Activated CD8-positive, alpha-beta T cell treated with anti-CD3 and anti-CD28 coated beads for 36 hours (primary cell): ENCODE measurements at places on chromosomes 2 and 18. TPM values are rescaled to one million over a fixed set of nuclear protein-coding genes. Genes with fewer than 3 reads are reported as not detected.

The NAT8 gene
- total RNA-seq = not detected

The EHBP1 gene
- total RNA-seq = 24.3 TPM

The ANKRD44 gene
- total RNA-seq = 131 TPM

The HOXD1 gene
- total RNA-seq = not detected

DNA sequence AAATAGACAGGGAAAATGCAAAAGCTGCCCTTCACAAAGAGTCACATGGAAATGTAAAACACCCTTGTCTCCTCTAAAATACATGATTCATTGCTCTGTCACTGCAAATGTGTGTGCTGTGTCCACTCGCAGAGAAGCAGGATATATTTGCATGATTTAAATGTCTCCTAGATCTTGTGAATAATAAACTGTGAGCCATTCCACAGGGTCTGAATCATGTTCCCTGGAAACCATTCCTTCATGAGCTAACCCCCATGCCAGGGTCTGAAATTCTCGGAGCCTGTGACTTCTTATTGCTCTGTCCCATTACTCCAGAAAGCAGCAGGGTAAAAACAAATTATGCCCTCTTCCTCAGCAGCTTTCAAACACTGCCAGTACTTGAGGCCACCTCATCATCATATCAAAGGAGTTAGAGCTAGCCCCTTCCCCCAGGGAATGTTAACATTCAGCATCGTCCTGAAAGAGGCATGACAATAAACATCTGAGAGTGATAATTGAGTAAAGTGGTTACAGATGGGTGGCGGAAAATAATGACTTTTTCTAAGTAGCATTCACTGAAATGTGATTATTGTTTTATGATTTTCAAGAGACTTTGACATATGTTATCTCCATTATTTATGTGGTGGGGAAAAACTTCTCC is 11.7 kb upstream of the CNGA3 start:
- H3K36me3 ChIP-seq = no peaks in the 10 kb centered on the region
- peaks cover 17% of the 10 kb centered on the region for H3K27me3 ChIP-seq
- DNase-seq = no peak
- no peak overlapping the region for H3K27ac ChIP-seq

DNA sequence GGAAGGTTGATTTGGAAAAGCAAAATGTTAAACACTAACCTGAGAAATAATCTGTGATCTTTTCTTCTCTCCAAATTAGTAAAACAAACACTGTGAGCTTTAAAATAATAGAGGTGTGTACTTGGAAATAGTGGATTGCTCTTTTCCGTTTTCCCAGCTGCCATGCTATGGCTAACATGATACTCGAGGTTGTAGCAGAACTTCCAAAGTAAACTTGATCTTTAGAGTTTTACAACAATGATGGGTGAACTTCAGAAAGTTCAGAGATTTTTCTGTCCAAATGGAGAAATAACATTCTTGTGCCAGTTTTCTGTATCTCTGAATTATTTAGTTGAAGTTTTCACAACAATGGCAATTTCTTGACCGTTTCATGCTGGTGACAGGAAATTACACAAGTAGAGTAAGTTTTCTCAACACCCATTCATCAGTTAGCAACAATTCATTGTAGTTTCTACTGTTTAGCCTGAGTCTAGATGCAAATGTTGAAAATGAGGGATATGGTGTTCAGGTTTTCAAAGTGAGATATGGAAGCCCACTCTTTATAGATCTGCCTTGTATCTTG is 135.3 kb upstream of the CTAGE1 start:
- DNase-seq = no peak
- no peak overlapping the region for H3K27ac ChIP-seq
- peaks cover 16% of the 10 kb centered on the region for H3K27me3 ChIP-seq
- no peak overlapping the region for H3K4me3 ChIP-seq

DNA sequence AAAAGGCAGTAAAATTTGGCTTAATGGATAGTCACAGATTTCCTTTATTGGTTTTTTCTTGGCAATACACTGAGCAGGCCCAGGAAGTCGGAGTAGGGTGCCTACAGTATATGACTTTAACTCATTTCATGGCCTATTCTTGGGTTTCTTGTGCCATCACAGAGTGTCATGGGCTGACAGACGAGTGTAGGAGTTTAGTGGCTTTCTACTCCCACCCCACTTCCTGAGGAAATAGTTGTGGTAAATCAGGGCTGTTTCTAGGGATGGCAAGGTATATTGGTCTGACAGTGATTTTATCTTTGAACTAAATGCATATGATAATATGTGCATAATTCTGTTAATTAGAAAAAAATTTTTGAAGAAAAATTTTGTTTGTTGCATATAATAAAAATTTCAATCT is 100.1 kb downstream of the PLCL1 start:
- peaks cover 30% of the 10 kb centered on the region for H3K27me3 ChIP-seq
- no peak overlapping the region for H3K27ac ChIP-seq
- no peak overlapping the region for H3K4me3 ChIP-seq
- H3K4me1 ChIP-seq = peaks cover 6% of the 10 kb centered on the region

DNA sequence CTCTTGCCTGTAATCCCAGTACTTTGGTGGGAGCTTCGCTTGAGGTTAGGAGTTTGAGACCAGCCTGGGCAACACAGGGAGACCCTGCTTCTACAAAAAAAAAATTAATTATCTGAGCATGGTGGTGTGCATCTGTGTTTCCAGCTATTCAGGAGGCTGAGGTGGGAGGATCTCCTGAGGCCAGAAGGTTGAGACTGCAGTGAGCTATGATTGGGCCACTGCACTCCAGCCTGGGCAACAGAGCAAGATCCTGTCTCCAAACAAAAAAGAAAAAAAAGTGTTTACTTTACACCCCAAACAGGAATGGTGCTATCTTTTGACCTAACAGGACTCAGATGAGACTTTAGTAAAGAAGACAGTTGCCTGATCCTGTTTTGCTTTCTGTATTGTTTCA is 35.6 kb downstream of the MAL start:
- no peaks in the 10 kb centered on the region for H3K27me3 ChIP-seq
- H3K4me3 ChIP-seq = no peak overlapping the region
- H3K4me1 ChIP-seq = peaks cover 30% of the 10 kb centered on the region
- H3K36me3 ChIP-seq = no peaks in the 10 kb centered on the region
- H3K27ac ChIP-seq = peak overlapping the region; percentile 47

GRCh38 chr2:217386041-217386440 is 526.2 kb upstream of the TNP1 start:
- H3K4me1 ChIP-seq = peaks cover 11% of the 10 kb centered on the region
- no peak overlapping the region for H3K27ac ChIP-seq
- no peaks in the 10 kb centered on the region for H3K36me3 ChIP-seq

- no peaks in the 10 kb centered on the region for H3K36me3 ChIP-seq
- no peak overlapping the region for H3K4me3 ChIP-seq
- DNase-seq = no peak
Observed at GRCh38 chr2:230692760-230693159, 19.9 kb upstream of the CAB39 start.

The PSMG2 gene
- total RNA-seq = 105 TPM

DNA sequence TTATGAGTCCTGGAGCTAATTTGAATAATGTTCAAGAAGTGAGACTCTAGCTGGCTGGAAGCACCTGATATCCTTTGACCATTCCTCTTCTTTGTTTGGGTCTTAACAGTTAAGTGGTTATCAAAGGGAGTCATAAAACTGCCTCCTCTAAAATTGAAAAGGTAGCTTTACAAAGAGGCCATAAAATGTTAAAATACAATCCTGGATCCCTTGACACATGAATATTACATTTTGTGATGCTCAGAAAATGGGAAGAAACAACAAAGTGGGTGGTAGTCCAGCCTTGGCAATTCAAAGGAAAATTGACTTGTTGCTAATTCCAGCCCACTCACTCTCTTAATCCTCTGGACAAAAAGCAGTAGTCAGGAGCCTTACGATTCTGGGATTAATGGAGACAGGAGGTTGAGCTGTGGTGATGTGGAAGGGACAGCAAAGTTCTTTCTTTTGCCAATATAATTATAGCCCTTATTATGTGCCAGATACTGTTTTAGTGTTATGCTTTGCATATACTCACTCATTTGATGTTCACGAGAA is 339.2 kb downstream of the PDE11A start:
- H3K27ac ChIP-seq = no peak overlapping the region
- H3K4me3 ChIP-seq = no peak overlapping the region
- H3K36me3 ChIP-seq = no peaks in the 10 kb centered on the region

DNA sequence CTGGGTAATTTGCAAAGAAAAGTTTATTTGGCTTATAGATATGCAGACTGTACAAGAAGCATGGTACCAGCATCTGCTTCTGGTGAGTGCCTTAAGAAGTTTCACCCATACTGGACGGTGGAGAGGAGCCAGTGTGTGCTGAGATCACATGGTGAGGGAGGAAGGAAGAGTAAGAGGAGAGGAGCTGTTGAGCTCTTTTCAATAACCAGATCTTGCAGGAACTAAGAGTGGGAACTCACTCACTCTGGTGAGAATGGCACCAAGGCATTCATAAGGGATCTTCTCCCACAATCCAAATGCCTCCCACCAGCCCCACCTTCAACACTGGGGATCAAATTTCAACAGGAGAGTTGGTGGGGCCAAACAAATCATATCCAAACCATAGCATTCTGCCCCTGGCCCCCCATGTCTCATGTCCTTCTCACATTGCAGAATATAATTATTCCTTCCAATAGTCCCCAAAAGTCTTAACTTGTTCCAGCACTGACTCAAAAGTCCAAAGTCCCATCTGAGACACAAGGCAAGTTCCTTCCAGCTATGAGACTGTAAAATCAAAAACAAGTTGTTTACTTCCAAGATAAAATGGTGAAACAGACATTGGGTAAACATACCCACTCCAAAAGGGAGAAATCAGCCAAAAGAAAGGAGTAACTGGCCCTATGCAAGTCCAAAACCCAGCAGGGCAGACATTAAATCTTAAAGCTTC is 11.7 kb upstream of the TMEM37 start:
- no peak overlapping the region for H3K4me3 ChIP-seq
- no peaks in the 10 kb centered on the region for H3K36me3 ChIP-seq
- no peak overlapping the region for H3K27ac ChIP-seq
- DNase-seq = no peak

The LOXHD1 gene
- 0.45 TPM for total RNA-seq

- peaks cover 2% of the 10 kb centered on the region for H3K27me3 ChIP-seq
- no peak overlapping the region for H3K27ac ChIP-seq
- H3K4me3 ChIP-seq = no peak overlapping the region
- H3K4me1 ChIP-seq = no peaks in the 10 kb centered on the region
Observed at GRCh38 chr2:31762085-31762484, 181.3 kb upstream of the SRD5A2 start.

The MREG gene
- total RNA-seq = 10.9 TPM

The PRSS56 gene
- not detected for total RNA-seq

DNA sequence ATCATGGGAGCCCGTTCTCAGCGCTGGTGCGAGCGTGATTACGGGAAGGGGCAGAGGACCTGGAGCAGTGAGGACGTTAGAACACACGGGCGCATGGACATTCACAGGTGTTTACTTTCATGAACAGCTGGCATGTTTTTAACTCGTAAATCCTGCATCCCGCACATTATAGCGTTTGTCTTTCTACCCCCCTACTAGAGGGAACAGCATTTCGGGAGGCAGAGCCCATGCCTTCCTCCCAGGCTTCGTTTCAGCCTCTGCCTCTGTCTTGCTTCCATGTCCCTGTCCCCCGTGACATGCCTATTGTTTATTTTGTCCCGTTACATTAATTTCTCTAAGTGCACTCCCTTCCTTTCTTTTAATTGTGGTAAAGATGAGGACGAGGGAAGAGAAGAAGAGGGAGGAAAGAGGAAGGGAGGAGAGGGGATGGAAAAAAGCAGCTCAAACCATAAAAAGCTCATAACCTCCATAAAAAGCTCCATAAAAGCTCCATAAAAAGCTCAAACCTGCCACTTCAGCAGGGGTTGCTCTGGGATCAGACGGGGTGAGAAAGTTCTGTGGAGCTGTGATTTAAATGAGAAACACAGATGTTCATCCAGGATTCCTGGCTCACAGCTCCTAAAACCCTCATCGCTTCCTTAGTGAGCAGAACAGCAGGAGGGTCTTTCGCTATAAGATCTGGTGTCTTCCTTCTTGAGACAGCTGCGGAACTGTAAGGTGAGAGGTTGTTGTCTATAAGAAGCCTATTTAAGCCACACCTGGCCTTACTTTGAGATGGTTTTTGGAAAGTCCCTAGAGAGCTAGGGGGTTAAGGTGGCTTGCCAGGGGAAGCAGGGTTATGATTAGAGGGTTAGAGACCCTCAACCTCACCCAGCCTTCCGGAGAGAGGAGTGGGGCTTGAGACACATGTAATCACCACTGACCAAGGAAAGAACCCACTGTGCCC is 66.6 kb upstream of the SNTG2 start:
- no peak overlapping the region for H3K27ac ChIP-seq
- no peaks in the 10 kb centered on the region for H3K36me3 ChIP-seq
- no peak for DNase-seq
- no peak overlapping the region for H3K4me3 ChIP-seq
- peaks cover 18% of the 10 kb centered on the region for H3K27me3 ChIP-seq

DNA sequence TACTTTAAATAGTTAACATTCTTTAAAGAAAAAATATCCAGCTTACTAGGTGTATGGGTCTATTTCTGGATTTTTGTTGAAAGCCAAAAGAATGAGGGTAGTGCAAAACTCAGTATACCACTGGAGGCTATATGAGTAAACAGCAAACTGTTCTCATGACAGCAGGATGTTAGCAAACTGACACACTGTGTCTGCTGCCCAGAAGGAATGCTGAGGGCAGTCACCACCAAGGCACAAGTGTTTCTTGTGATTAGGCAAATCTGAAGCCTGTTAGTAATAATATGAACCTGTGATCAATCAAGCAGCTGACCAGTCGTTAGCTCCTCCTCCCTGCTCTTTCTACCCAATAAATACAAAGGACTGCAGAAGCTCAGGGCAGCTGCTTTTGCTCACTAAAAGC is 50.5 kb upstream of the SULT1C3 start:
- H3K4me3 ChIP-seq = no peak overlapping the region
- H3K4me1 ChIP-seq = no peaks in the 10 kb centered on the region
- no peak overlapping the region for H3K27ac ChIP-seq
- no peak for DNase-seq
- peaks cover 5% of the 10 kb centered on the region for H3K27me3 ChIP-seq

The SOX11 gene
- not detected for total RNA-seq

The ARHGAP25 gene
- total RNA-seq = 61.5 TPM

The FEV gene
- not detected for total RNA-seq

The GPR55 gene
- total RNA-seq = 5.0 TPM

The SERPINB11 gene
- total RNA-seq = not detected

The MOGAT1 gene
- not detected for total RNA-seq

- H3K4me1 ChIP-seq = peaks cover 38% of the 10 kb centered on the region
- H3K27ac ChIP-seq = peak overlapping the region; percentile 1
- no peak for DNase-seq
- no peaks in the 10 kb centered on the region for H3K27me3 ChIP-seq
Observed at GRCh38 chr2:236972491-236973342, 113.0 kb upstream of the COPS8 start.

- DNase-seq = no peak
- H3K36me3 ChIP-seq = no peaks in the 10 kb centered on the region
- no peaks in the 10 kb centered on the region for H3K4me1 ChIP-seq
- H3K27ac ChIP-seq = no peak overlapping the region
- no peak overlapping the region for H3K4me3 ChIP-seq
- no peaks in the 10 kb centered on the region for H3K27me3 ChIP-seq
Observed at GRCh38 chr2:56613254-56613653, 429.5 kb downstream of the CCDC85A start.

- no peak overlapping the region for H3K4me3 ChIP-seq
- H3K4me1 ChIP-seq = no peaks in the 10 kb centered on the region
- H3K27me3 ChIP-seq = no peaks in the 10 kb centered on the region
- H3K36me3 ChIP-seq = no peaks in the 10 kb centered on the region
- no peak overlapping the region for H3K27ac ChIP-seq
- no peak for DNase-seq
Observed at GRCh38 chr2:58920001-58920400, 678.9 kb upstream of the FANCL start.

- no peak overlapping the region for H3K27ac ChIP-seq
- no peaks in the 10 kb centered on the region for H3K27me3 ChIP-seq
- no peaks in the 10 kb centered on the region for H3K36me3 ChIP-seq
- DNase-seq = no peak
- no peak overlapping the region for H3K4me3 ChIP-seq
- no peaks in the 10 kb centered on the region for H3K4me1 ChIP-seq
Observed at GRCh38 chr18:61803393-61803792, 89.4 kb downstream of the RNF152 start.
